ENCODE measurements at places on chromosomes 7 and 10.

GRCh38 chr7:33845991-33846509 lies 59.3 kb upstream of the BMPER start:
- no peak for DNase-seq

DNA sequence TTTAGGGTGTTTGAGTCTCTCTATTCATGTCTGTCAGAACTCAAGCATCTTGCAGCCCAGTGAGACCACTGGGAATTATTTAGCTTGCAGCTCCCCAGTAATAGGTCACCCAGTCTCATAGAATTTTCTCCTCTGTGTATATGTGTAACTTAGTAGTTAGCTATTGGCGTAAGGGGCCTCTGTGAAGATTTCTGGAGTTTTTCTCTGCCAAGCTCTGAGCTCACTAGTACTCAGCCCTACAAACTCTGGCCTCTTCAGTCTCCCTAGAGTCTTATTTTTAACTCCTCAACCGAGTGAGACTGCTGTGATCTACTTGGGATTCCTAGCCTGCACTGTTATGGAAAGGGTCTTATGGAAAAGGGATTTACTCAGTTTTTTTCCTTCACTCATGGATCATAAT lies 90.2 kb downstream of the PPP1R9A start:
- DNase-seq = no peak

GRCh38 chr7:17682586-17682985 lies 257.7 kb downstream of the SNX13 start:
- no peak for DNase-seq

- DNase-seq = no peak
Measured at GRCh38 chr10:74786126-74786525, 40.3 kb upstream of the KAT6B start.

GRCh38 chr7:2373124-2373556 lies 18.5 kb downstream of the EIF3B start:
- DNase-seq = no peak

GRCh38 chr7:130232209-130232608 lies 24.5 kb downstream of the SSMEM1 start:
- no peak for DNase-seq

DNA sequence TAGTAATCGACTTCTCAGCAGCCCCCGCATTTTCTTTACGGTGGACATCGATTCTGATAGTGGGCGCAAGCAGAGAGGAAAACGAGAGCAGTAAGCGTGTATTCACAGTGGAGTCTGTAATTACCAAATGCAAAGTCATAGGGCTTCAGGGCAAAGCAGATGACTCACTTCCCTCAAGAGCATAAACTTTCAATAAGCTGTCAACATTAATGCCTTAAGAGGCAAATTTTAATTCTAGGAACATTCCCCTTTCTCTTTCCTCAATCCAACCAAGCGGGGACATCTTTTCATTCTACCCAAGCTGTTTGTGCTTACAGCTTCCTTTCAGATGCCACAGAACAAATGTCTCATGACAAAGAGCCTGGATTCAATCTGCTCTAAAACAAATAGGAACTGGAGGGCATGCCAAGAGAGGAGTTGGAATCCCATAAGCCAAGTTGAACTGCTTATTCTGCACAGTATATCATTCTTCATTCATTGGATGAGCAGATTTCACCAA lies 48.6 kb downstream of the MALSU1 start:
- DNase-seq = peak; percentile 47

GRCh38 chr7:81990395-81990794 lies 220.5 kb upstream of the HGF start:
- peak; percentile 29 for DNase-seq

DNA sequence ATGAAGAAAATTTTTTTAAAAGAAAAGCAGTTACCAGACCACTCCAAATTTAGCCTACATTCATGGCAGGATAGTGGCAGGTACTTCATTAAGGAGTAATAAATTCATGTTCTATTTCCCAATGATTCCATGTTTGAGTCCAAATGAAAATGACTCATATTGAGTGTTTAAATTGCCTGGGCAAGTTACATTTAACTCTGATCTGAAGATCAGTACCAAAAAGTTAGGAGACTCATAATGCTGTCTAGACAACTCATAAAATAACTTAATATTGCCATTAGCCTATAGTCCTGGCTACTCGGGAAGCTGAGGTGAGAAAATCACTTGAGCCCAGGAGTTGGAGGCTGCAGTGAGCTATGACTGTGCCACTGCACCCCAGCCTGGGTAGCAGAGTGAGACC lies 13.0 kb downstream of the BRAF start:
- no peak for DNase-seq

DNA sequence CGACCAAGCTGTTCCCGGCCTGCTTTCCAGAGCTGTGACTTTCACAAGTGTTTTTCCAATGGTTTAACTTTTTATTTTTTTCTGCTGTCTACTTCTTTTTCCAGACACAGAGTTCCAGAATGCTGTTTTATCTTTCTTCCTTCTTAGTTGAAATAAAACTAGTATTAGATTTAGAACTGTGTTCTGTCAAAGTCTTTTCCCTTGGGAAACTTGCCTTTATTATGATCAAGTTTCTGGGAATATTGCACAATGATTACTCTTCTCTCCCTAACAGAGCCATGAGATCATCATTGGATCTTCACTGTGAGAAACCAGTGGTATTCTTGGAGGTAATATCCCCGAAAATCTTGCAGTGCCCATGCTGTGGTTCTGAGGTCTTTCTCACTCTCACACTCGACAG lies 104.9 kb upstream of the KCND2 start:
- DNase-seq = no peak

DNA sequence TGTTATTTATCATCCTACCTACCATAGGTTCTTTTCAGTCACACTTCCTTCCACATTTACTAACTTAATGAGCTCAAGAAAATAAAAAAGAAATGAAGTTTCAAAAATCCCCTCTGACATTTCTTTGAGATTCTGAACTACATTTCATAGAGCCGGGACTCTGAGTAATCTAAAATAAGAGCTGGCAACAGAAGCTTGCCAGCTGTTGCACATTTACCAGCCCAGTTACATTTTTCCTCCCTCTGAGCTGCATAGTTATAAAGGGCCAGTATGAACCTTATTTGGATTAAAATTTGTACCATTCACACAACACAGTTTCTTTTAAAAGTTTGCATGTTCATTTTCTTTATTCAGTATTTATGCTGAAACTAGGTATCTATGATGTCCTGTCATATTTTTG lies 119.5 kb upstream of the CAV2 start:
- no peak for DNase-seq

- DNase-seq = no peak
Measured at GRCh38 chr7:27709137-27710075, 30.6 kb upstream of the TAX1BP1 start.

- DNase-seq = no peak
Measured at GRCh38 chr10:1650542-1651269, 86.6 kb downstream of the ADARB2 start.

DNA sequence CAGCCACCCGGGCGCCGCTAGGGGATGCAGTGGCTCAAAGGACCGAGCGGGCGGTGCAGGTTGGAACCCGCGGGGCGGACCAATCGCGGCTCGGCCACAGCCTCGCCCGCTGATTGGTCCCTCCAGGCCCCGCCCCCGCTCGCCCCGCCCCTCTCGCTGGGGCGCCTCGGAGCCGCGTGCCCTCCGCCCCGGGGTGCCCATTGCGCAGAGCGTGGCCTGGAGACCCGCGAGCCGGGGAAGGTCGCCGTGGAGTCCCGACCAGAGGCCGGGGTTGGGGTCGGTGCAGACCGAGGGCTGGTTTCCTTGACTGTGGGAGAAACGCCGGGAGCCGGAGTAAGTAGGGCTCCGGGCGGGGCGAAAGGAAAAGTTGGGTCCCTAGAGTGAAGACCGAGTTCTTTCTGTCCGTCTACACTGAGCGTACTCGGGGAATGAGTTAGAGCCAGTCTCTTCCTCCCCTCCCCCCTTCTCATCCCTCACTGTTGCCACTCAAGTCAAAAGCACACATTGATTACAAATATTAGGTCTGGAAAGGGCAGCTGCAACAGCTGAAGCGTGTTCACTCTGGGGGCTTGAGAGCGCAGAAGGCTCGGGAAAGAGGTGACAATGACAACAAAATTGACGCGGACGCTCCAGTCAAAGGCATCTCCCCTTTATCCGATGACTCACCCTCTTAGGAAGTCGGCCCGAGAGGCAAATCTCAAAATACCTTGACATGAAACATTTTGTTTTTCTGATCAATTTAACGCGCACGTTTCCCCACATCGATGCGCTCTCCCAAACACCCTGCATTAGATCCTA lies 843 bp upstream of the GATA3 start:
- peak; percentile 88 for DNase-seq

- DNase-seq = no peak
Measured at GRCh38 chr10:25745976-25746375, 188.1 kb upstream of the MYO3A start.

DNA sequence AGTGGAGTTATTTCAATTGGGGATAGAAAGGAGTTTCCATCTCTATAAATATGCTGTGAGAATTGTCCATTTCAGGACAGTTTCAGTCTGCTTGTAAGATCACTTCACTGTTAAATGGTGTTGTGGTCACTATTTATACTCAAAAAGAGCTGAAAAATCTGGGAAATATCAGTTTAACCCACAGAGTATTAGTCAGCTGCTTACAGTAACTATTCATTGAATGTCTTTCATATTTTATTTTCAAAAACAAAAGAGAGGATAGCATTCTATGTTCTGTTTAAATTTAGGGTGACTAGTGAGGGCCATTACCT lies 85.4 kb upstream of the PLXDC2 start:
- no peak for DNase-seq

- DNase-seq = no peak
Measured at GRCh38 chr7:93142127-93142526, 6.1 kb downstream of the SAMD9L start.

DNA sequence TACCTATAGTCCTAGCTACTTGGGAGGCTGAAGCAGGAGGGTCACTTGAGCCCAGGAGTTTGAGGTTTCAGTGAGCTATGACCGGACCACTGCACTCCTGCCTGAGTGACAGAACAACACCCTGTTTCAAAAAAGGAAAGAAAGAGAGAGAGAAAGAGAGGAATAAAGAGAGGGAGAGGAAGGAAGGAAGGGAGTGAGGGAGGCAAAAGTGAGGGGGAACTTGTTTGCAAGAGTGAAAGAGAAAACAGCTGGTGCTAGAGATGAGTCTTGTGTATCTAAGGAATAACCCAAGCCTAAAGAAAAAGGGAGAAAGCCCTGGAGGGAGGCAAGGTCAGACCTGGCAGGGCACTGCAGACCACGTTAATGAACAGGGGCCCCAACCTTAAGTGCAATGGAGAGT lies 4.8 kb upstream of the NT5C2 start:
- peak; percentile 26 for DNase-seq

DNA sequence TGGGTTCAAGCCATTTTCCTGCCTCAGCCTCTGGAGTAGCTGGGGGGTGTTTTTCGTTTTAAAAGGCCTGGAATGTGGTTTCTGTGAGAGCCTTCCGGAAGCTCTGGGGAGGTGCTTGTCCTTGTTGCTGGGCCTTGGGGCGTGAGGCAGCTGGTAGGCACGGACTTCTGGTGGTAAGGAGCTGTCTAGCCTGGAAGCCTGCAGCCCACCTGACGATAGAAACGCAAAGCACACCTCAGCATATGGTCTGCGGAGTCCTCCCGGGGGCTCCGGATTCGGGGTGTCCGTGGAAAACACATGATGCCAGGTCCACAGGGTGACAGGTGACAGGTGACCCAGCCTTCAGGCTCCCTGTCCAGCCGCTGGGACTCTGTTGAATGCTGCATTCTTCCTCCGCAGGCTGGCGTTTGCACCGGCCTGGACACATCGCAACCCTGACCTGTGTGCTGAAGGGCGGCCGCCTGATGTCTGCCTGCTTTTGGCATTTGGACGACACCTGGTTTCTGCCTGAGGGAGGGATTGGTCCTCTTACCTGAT lies 37.3 kb downstream of the INPP5A start:
- DNase-seq = peak; percentile 80

GRCh38 chr7:91947948-91948347 lies 7.3 kb downstream of the AKAP9 start:
- no peak for DNase-seq

- DNase-seq = no peak
Measured at GRCh38 chr7:139714163-139714901, 63.5 kb downstream of the HIPK2 start.

GRCh38 chr7:129535896-129536295 lies 33.6 kb downstream of the SMKR1 start:
- no peak for DNase-seq

Data from Kasumi-1 (cell line).